ENCODE measurements at places on chromosomes 16 and 17. TPM values are rescaled to one million over a fixed set of nuclear protein-coding genes. Genes with fewer than 3 reads are reported as not detected.
A peak's percentile ranks its signal among the peaks of the same experiment; 100 is the strongest.

Gene CDH8
- total RNA-seq: 1.6 TPM

DNA sequence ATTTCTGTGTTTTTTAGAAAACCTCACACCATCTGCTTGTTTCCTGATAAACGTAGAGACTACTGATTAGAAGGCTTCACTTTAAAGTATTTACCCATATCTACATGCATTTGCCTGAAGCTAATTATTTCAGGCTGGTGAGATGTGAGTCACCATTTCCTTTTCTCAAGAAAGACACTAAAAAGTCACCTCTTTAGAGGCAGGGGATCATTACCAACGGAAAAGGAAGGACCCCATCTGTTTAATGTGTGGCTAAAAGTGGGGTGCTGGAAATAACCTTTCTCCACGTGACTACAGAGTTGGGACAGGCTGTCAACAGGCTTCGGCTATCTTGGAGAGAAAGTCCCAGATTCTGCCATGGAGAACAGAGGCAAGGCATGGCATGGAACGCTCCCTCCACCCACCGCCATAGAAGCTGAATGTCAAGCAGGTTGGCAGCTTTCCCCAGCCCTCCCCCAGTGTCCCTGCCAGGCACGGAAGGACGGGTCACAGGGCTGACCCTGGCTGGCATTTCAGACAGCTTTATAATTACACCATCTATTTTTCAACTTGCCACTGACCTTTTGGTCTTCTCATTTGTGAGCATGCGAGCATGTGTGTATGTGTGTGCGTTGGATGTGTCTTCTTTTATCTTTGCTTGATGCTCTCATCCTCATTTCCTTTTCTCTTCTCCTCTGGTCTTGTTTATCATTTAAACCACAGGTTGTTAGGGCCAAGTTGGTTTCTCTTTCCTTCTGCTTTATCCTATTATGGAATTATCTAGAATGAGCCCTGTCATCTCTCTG, 157.0 kb downstream of the CPPED1 start:
- no peak for DNase-seq

Gene HOXB4
- 6.9 TPM for total RNA-seq

Gene MT4
- not detected for total RNA-seq

- peak; percentile 94 for DNase-seq
Measured at GRCh38 chr17:63700528-63701455, 867 bp upstream of the LIMD2 start.

DNA sequence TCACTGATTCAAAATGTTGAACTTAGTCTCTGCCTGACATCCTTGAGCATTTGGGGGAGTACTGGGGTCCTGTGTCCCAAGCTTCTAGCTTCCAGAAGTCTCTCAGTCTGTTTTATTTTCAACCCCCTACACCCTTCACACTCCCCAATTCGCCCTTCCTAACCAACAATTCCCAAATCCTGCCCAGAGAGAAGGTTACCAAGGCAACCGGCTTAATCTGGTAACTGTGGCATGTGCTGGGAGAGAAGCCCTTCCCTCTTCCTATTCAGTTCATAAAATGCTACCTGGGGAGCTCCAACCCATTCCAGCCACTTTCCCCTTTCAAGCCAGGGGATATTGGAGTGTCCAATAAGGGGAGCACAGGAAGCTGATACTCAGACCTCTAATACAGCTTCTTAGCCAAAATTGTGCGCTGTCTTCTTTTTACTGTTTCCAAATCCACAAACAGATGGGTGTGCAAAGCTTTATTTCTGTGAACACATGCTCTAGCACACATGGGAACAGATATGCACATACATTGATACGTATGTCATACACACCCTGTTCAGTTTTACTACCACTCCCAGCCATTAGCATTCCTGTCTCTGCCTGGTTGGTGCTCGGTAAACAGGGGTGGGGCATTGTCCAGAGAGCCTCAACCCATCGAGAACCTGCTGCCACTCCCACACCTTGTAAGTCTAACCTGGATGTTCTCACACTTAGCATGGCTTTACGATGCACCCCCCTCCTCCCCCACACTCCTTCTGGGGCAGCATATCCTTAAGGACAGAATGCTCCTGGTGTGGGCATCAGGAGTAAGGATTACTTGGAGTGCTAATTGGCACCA, 1.1 kb upstream of the RAPGEFL1 start:
- DNase-seq: no peak

Gene MYH1
- total RNA-seq: not detected

DNA sequence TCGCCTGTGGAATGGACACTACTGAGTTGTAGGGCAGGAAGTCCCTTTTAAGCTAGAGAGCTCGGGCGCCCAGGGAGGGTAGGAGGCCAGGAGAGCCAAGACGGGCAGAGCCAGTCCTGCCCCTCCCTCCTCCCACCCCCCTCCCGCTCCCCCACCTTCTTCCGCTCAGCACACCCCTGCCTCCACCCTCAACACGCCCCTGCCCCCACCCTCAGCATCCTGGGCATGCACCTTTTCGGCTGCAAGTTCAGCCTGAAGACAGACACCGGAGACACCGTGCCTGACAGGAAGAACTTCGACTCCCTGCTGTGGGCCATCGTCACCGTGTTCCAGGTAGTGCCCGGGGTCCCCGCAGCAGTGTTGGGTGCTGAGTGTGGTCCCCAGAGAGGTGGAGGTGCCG, 18.3 kb downstream of the TPSG1 start:
- no peak for DNase-seq

GRCh38 chr17:37708008-37708615, 36.7 kb downstream of the HNF1B start:
- no peak for DNase-seq

GRCh38 chr17:78072961-78073360, 55.6 kb downstream of the TMC6 start:
- no peak for DNase-seq

DNA sequence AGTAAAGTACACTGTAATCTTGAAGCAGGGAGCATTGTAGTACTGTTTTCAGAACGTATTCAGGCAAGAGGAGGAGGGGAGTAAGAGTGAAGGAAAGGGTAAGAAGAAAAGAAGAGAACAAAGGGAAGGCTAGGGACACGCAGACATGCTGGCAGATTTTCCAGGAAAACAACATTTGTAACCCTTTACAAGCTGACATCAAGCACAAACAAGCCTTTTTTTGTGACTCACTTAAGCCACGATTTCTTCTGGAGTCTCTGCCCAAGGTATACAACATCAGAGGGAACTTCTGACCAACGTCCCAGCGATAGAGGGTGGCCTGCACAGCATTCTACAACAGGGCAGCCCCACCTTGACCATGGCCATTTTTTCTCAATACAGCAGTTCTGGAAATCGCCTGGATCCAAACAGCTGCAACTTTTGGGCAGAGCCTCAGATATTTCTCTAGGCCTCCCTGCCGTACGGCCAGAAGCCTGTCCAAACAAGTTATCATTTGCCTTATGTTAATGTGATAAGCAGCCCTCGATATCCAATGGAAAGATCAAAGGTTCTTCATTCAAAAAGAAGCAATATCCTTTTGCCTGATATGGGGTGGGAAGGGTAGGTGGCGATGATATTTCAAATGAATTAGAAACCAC, 247.3 kb downstream of the ZFHX3 start:
- DNase-seq: no peak

DNA sequence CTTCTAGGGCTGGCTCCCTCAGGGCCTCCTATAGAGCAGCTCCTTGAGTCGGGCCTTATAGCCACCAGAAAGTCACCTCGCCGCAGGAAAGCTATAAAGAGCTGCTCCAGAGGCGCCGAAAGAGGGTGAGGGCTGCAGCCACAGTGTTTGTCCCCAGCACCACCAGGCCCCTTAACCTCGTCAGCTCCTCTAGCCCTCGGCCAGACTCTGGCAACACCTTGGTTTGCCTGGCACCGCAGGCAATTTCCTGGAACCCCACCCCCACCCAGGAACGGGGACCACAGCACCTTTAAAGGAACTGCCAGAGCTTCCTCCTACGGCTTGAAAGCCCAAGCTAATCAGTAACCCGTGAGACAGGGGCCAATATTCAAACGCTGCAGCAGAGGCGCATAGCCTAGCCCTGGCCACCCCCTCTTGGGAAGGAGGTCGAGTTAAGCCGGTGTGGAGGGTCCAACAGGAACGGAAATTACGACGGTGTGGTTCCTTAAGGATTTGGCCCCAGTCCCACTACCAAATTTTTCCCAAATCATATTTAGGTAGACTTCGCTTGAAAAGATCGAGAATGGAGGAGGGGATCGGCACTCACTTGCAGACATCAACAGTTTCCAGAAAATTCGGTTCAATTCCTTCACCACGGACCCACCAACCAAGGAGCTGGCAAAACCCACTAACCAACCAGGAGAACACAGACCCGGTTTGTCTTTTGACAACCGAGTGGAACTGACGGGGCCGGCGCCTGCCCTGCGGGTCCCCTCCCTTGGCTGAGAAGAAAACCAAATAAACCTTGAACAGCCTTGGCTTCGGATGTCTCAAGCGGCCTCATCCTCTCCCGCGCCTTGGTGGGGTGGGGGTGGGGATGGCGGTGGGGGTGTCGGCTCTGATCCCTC, 3.0 kb downstream of the HOXB6 start:
- DNase-seq: no peak

- peak; percentile 0 for DNase-seq
Measured at GRCh38 chr16:69925311-69925710, 25.8 kb upstream of the CLEC18A start.

DNA sequence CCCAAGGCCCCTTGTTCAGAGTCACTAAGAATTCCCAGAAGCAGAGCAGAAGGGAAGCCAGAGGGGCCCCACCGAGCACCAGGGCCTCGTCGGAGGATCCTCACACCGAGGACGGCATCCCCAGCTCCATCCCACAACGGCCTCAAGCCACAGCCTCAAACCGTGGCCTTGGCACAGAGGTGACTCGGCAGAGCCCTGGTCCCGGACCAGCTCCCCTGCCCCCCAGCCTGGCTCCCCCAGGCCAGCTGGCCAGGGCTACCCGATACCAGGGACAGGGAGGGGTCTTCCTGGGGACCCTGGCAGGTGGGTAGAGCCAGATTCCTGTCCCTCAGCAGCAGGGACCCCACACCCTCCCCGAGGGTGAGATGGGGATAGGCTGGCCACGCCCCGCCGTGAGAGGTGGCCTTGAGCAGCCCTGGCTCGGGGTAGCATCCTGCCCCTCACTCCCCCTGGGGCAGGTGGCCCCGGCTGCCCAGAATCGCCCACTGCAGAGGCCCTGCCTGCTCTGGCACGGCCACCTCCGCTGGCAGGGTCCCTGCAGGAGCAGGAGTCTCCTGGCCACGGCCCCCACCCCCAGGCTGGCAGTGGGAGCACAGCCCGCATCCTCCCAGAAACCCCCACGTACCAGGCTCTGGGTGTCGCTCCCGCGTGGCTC, 5.6 kb upstream of the PVALEF start:
- DNase-seq: no peak

- peak; percentile 80 for DNase-seq
Measured at GRCh38 chr16:17359788-17360390, 110.9 kb downstream of the XYLT1 start.

DNA sequence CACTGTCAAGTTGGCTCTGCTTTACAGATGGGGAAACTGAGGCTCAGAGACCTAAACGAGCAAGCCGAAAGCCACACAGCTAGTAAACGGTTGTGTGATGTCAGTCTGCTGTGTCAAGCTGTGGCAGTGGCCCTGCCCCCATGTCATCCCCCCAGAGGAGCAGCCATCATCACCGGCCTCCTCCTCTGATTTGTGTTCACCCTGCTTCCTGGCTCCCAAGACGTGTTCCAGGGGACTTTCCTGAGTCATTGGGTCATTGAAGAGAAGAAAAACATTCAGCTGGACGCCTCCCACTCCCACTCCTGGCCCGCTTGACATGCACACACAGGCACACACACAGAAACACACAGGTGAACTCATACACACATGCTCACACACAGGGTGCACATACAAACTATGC, 54.0 kb upstream of the CIBAR2 start:
- no peak for DNase-seq

Gene NQO1
- total RNA-seq: 31.4 TPM

Measured in posterior vena cava (tissue), 2 donors.